ENCODE measurements at places on chromosomes 7 and 10.

GRCh38 chr7:43645699-43646226 lies 62.9 kb downstream of the STK17A start:
- DNase-seq, result no peak

GRCh38 chr7:6096581-6096980 lies 65.4 kb downstream of the ANKRD61 start:
- no peak for DNase-seq

- no peak for DNase-seq
Observed at GRCh38 chr10:98533241-98533640, 86.5 kb upstream of the HPS1 start.

- DNase-seq, result no peak
Observed at GRCh38 chr10:48976196-48976595, 36.6 kb upstream of the LRRC18 start.

DNA sequence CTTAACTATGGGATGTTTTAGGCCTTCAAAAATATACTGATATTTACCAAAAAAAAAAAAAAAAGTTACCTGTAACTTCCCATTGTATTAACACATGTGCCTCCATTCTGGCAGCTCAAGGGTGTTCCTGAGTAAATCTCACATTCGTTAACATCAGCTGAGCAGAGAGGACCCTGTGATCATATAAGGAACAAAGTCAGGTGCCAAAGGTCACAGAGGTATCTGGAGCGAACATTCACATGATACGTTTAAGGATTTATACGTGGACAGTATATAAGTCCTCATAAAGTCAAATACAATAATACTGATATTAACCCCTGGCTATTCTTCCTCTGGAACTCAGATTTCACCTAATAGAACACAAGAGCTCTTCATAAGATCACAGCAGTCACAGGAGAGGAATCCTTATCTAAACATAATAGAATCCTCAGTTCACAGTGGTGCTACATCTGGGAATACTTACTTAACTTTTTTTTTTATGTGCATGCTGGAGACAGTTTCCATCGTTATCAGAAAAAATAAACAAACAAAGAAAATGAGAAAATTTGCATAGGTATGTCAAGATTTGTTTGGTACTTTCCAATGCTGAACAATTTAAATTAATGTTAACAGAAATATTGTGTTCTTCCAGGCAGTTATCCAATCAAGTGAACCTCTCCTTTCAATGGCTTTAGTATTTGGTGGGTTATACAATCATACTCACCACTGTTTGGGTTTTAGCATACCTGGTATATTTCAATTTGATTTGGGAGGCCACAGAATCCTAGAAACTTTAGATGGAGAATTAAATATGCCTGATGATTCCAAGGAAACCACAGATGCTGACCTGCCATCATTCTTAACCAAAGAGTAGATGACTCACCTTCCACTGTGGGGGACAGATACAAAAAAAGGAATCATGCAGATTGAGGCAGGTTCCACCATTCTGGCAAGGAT lies 6.6 kb downstream of the CUBN start:
- no peak for DNase-seq

- no peak for DNase-seq
Observed at GRCh38 chr7:94409200-94409948, 14.7 kb downstream of the COL1A2 start.

DNA sequence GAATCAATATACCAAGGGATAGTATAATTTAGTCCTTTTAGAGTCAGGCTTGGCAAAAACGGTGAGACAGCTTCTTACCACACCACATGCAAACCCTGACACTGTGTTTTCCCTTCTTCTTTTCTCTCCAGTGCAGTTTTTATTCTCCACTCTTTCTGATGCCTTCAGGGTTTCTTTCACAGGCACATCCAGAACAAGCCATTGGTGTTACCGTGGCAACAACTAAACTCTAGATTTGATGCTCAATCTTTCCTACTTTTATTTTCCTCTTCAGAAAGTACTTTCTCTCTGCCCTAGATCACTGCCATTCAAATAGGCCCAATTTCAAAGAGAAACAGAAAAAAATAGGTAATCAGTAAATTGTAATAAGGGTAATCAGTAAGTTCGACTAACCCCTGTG lies 469.8 kb upstream of the POT1 start:
- no peak for DNase-seq

DNA sequence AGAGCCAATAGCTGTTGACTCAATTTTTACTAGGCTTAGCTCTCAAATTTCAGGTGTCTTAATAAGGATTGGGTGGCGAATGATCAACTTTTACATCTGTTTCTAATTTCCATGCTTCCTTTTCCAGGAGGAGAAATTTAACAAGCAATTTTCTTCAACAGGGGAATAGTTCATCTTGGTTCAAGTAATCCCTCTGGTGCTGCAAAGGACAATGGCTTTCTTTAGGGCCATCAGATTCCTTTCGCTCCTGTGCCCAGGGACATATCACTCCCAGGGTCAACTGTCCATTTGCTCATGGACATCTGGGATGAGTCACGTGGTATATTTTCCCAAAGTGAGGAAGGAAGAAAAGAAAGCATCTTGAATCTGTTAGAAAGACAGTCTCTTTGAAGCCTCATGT lies 313.3 kb downstream of the FRMD4A start:
- DNase-seq, result no peak

GRCh38 chr7:146510088-146510680 lies 393.6 kb downstream of the CNTNAP2 start:
- DNase-seq, result no peak

GRCh38 chr10:103192089-103192450 lies 1.0 kb downstream of the NT5C2 start:
- no peak for DNase-seq

DNA sequence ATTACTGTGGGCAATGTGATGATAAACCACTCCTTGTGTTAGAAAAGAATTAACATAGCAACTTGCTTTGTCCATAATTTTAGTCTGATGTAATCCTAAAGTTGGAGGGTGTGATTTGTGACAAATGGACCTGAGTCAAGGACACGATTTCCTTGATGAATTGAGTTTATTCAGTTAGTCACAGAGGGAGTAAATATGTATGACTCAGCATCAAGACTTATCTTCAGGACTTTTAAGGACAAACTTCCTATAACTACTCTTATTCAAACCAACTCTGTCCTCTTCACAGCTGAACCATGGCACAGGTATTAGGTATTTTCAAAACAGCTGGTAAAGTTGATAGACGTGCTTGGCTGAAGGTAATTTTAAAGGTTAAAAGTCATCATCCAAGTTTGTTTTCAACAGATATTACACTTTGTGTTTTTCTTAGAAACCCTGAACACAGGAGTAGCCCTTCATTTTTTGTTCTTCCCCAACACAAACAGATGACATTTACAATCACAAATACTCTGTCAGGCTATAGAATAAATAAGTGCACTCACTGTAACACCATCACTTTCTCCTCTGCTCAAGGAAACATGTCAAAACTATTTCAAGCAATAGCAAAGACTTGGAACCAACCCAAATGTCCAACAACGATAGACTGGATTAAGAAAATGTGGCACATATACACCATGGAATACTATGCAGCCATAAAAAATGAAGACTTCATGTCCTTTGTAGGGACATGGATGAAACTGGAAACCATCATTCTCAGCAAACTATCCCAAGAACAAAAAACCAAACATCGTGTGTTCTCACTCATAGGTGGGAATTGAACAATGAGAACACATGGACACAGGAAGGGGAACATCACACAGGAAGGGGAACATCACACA lies 54.5 kb downstream of the COA1 start:
- no peak for DNase-seq

All from substantia nigra (tissue), 51 donors.